Activated CD4-positive, alpha-beta T cell treated with anti-CD3 and anti-CD28 coated beads for 36 hours (primary cell): ENCODE measurements at places on chromosomes 6 and 20.

DNA sequence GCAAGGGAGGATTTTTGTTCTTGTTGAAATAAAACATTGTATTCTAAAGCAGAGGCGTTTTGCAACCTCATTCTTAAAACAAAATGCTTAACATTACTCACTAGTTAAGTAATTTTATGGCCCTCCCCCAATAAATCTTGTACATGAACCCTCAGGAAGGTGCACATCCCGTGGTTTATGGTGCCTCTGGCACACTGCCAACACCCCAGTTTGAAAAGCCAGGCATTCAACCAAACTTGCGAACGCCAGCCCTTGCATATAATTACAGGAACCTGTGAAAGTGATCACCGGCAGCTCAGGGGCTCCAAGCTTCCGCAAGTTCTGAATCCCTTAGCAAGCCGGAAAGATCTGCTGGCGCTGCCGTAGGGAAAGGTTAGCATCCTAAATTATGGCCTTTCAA lies 1109.0 kb upstream of the FLRT3 start:
- DNase-seq, result no peak

DNA sequence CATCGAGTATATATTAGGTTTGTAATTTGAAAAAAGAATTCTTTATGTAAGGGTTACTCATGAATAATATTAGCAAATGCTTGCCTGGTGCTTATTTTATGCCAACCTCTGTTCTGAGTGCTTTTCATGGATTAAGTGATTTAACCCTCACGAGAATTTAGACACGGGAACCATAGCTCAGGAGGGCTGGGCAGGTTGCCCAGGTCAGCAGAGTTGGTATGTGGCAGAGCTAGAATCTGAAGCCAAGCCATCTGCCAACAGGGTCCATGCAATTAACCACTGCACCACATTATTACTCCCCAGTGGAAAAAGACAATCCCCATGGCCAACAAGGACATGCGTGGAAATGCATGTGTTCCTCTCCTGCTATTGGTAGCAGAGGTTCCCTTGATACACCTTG lies 345.6 kb downstream of the CDC5L start:
- DNase-seq, result no peak

DNA sequence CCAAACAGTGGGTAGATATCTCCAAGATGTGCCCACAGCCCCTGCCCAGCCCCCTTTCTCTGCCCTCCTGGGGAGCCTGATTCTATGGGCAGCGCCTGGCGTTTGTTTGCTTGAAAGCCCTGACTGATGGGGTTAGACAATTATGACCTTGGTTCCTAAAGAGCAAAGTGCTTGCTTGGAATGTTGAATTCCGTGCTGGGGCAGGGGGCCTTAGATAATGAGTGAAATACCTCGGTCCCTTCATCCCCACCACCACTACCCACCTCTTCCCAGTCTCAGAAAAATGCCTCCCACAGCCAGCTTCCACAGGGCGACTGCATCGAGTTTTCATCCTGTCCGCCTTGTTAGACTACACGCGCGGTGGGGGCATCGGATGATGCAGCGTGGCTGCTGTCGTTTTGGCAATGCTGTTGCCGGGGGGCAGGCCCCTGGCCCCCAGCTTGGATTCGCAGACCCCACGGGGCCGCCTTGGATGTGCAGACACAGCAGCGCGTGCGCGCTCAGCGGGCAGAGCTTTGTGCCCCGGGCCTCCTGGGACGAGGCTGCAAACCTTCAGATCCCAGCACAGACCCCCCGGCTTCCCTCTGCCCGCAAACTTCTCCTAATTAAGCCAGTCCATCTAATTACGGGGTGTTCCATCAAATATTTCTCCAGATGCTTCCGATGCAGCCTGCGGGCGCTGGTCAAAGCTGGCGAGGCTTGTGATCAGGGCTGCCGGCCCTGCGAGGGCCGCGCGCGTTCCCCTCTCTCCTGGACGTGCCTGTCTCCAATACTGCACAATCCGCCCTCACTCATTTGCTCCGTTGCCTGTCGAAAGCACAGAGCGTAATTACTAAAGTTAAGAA lies 86.1 kb downstream of the LINC00237 start:
- no peak for DNase-seq

DNA sequence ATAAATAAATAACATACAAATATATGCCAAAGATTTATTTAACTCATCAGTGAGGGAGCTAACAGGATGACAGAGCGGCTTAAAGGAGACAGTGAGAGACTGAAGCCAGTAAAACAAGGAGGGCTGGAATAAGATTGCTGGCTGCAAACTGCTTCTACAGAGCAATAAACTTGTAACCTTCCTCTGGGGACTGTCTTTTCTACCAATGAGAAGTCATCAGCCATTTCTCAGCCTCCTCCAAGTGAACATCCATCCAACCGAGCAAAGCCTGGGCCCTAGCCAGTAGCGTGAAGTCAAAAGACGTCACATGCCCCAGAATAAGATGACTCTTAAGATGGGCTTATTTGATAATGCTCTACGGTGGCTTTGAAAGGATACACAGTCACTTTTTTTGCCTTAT lies 42.5 kb downstream of the CPXM1 start:
- no peak for DNase-seq

DNA sequence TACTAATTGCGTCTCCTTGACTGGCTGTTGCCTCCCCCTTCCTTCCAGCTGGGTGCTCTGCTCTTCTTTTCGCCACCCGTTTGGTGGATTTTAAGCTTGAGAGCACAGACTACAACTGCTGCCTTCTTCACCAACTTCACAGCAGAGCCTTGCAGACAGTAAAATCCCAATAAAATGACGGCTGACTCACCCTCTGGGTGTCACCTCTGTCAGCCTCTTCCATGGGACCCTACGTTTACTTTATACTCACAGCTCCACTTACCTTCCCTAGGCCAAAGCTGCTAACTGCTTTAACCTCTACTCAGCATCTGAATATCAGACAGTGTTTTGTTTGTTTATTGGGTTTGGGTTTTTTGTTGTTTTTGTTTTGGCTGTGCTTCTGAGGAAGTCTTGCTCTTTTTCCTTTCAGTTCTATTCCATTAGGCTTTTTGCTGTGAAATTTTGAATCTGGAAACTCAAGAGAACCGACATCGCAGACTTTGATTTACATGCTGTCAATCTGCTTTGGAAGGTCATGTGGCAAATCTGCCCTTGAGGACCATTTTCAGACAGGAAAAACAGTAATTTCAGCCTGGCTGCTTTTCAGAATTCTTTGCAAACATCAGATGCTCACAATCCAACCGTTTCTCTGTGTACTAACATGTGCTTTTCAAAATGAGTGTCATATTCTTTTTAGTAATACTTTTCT lies 2.4 kb downstream of the AGPAT4 start:
- DNase-seq, result no peak

GRCh38 chr20:20832715-20833114 lies 120.3 kb upstream of the RALGAPA2 start:
- DNase-seq, result no peak

- no peak for DNase-seq
Measured at GRCh38 chr6:5054245-5054873, 30.8 kb upstream of the PPP1R3G start.

- DNase-seq, result peak; percentile 68
Measured at GRCh38 chr6:137970368-137970767, 103.3 kb downstream of the TNFAIP3 start.

DNA sequence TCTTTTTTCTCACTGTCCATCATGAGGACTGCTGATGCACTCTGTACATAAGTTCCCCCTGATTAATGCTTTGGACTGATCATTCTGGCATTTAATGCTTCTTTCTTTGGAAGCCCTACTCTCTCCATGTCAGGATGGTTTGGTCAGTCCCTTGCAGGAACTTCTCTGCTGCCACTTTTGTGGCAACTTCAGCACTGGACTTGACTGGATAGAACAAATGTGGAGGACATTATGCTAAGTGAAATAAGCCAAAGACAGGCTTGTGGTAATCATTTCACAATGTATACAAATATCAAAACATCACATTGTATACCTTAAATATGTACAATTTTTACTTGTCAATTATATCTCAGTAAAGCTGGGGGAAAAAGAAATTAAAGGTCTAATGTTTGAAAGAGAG lies 12.2 kb upstream of the BRPF3 start:
- DNase-seq, result no peak

DNA sequence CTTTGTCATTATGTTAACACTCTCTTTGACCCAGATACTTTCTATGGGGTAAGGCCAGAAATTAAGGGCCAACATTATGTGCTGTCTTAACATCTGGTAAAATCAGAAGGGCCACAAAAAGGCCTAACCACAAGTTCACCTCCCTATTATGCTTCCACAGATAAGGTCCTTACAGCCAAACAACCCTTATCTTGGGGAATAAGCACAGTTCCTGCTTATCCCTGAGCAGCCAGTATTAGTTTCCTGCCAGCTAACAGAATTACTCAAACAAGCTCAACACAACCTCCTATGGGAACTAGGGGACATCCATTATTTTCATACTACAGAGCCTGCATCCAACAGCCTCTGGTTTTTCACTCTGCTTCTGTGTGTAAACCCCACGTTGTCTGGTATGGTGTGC lies 724.8 kb downstream of the HACE1 start:
- DNase-seq, result no peak

DNA sequence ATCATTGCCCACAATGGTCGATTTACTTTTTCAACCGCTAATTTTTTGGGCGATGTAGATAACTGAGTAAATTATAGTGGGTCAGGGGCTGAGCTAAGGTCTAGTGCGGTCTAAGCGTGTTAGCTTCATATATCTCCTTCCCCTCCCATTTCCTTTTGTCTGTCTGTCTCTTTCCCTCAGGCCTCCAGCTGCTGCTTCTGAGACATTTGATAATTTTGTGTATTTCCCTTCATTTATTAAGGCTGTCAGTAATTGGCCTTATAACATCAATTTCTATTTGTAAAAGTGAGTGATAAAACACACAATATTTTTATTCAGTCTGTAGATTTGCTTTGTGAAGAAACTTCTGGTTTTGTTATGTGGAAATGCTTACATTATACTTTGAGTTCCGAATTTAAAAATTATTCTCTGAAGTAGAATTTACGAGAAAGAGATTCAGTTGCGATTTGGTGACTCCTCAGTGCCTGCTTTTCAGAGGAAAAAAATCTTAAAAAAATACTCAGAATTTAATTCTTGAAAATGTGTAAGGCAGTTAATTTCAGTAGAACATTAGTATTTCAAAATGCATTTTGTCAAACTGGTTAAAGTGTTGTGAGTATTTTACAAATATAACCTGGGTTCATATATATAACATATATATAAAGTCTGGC lies 1.4 kb downstream of the TMEM170B start:
- DNase-seq, result no peak

- no peak for DNase-seq
Measured at GRCh38 chr6:165662041-165662748, 846 bp downstream of the PDE10A start.

DNA sequence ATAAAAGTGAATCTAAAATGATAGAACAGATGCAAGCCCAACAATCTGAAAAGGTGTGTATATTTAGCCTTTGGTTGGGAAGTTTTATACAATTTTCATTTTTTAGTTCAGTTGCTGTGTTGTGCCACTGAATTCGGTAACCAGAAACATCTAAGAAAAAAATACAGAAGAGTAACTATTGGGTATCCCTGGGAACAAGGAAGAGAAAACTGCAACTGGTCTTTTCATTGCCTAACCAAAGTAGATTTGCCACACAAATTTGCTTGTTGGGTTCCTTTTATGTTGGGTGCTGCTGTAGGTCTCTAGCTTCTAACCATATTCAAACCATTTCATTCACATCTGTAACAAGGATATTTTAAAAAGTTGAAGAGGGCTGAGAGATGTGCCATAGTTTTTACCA lies 2.8 kb upstream of the TMEM30A start:
- DNase-seq, result no peak

DNA sequence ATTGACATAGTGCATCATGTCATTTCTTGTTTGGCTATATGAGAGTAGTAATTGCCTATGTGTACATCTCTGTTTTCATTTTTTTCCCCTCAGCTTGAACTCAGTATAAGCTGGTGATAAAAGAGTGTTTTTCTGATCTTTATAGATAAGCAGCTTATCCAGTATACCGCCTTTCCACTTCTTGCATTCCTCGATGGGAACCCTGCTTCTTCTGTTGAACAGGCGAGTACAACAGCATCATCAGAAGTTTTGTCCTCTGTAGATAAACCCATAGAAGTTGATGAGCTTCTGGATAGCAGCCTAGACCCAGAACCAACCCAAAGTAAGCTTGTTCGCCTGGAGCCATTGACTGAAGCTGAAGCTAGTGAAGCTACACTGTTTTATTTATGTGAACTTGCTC lies 32.3 kb downstream of the HSF2 start:
- DNase-seq, result no peak

GRCh38 chr6:41713159-41713649 lies 22.2 kb downstream of the TFEB start:
- no peak for DNase-seq

- no peak for DNase-seq
Measured at GRCh38 chr20:33769043-33769442, 37.2 kb downstream of the ZNF341 start.

DNA sequence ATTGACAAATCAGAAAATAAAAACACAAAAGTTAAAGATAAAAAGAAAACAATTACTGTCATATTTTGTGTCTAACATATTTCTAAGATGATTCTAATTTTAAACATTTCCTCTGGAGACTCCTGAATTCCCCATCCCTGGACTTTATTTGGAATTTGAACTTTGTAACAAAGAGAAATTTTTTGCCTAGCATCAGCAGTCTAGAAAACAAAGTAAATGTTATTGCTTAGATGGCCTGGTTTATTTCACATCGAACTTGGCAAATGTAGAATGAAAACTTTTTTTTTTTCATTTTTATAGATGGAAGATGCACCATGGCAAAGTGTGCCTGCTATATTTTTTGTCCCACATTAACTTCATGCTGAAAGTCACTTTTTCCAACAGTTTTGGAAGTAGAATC lies 159.1 kb downstream of the TBX18 start:
- DNase-seq, result no peak

DNA sequence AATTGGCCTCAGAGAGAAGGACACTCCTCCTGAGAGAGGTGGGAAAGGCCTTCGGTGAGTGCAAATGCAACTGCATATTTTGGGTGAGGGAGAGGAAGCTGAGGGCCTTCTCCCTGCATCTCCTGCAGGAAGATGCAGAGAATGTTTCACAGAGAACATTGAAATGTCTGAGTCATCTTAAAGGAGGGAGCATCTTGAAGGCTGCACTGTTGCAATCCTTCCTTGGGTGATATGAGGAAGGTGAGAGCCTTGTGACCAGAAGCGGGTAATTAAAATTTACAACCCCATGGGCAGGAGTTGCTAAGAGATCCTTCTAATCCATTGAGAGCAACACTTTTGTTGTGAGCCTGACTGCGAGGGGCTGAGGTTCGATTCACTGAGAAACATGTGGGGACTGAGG lies 375.7 kb upstream of the MARCKS start:
- no peak for DNase-seq

DNA sequence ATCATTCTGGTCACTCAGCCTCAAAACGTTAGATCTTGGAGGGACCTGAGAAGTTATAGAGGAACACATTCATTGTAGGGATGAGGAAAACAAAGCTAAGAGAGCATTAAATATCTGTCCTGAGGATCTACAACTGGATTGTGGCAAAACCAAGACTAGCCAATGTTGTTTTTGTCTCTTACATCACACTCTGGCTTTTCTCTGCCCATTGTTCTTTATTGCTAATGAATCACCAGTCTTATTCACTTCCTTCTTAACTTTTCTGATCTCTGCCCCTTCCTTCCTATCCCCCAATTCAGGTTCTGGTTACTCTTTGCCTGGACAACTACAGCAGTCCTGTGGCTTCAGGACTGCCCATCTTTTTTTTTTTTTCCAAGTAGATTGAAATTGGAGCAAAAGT lies 57.0 kb upstream of the PREP start:
- no peak for DNase-seq

GRCh38 chr6:48777411-48777810 lies 666.4 kb upstream of the PTCHD4 start:
- DNase-seq, result no peak
